ENCODE measurements at places on chromosomes 3 and 15.

DNA sequence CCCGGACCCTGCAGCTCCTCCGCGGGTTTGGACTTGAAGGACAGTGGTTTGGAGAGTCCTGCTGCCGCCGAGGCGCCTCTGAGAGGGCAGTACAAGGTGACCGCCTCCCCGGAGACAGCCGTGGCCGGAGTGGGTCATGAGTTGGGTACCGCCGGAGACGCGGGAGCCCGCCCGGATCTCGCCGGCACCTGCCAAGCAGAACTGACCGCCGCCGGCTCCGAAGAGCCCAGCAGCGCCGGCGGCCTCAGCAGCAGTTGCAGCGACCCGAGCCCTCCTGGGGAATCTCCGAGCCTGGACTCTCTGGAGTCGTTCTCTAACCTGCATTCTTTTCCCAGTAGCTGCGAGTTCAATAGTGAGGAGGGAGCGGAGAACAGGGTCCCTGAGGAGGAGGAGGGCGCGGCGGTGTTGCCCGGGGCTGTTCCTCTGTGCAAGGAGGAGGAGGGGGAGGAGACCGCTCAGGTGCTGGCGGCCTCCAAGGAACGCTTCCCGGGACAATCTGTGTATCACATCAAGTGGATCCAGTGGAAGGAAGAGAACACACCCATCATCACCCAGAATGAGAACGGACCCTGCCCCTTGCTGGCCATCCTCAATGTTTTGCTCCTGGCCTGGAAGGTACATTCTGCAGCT is 634 bp downstream of the MINDY2 start:
- no peak for DNase-seq

GRCh38 chr15:98758224-98758623 is 109.9 kb downstream of the IGF1R start:
- no peak for DNase-seq

- no peak for DNase-seq
Measured at GRCh38 chr15:58441376-58442070, 9.7 kb downstream of the LIPC start.

GRCh38 chr3:115052906-115053305 is 94.2 kb downstream of the ZBTB20 start:
- DNase-seq: no peak

DNA sequence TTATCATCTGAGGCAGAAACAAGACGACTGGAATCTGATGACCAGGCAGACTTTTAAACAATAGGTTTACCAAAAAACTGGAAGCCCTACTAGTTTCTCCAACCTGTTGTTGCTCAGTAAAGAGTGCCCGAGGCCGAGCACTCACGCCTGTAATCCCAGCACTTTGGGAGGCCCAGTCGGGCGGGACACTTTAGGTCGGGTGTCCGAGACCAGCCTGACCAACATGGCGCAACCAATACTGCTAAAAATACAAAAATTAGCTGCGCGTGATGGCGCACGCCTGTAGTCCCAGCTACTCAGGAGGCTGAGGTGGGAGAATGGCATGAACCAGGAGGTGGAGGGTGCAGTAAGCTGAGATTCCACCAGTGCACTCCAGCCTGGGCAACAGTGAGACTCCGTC is 1.1 kb upstream of the WDR5B start:
- DNase-seq: no peak

- DNase-seq: no peak
Measured at GRCh38 chr3:127006781-127007436, 24.0 kb downstream of the PLXNA1 start.

GRCh38 chr3:49359623-49360022 is 1.5 kb upstream of the GPX1 start:
- DNase-seq: no peak

- DNase-seq: no peak
Measured at GRCh38 chr3:134143828-134144401, 106.7 kb downstream of the RYK start.

- no peak for DNase-seq
Measured at GRCh38 chr3:134904776-134905646, 110.0 kb downstream of the EPHB1 start.

DNA sequence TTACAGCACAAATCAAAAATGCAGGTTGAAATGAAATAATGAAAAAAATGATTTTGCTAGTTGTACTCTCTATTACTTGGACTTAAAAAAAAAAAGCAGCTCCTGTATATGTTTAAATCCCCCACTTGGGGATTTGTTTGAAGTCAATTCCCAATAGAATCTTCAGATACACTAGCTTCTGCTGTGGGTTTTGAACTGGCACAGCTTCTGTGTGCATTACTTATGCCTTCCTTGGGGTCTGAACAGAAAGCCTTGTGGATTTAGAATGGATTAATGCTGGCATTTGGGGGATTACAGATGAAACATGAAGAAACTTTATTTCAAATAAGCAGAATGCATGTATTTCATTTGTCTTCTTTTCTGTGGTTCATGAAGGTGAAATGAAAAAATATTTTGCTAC is 513.2 kb upstream of the TBL1XR1 start:
- no peak for DNase-seq

DNA sequence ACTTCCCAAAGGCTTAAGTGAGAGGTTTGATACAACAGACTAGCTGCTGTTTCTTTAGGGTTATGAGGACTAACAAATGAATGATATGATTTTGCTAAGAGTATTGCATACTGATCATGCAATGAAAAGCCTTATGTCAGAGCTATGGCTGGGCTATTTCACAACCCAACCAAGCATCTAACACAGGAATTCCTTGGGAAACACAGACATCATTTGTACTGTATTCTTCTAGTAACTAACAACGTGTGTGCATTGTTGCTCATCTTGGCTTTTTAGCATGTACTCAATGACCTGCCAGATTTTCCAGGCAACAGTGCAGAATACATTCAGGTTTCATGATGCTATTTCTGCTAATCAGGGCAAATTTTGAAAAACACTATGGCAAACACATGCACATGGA is 19.3 kb downstream of the PDZRN3 start:
- no peak for DNase-seq

DNA sequence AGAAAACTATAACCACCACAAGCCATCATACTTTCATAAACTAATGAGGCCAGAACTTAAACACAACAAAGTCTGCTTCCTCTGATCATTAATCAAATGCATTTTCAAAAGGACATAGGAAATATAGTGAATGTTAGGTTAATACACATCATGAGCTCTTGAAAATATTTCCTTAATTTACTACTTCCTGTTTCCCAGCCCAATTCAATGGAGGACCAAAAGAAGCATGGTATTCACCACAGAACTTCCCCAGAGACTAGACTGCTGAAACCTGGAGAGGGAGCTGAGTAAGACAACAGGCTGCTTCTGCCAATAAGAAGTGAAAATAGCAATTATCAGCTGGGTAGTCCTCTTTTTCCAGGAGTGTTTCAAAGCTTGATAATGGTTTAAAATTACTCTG is 250.3 kb downstream of the ULK4 start:
- DNase-seq: no peak

DNA sequence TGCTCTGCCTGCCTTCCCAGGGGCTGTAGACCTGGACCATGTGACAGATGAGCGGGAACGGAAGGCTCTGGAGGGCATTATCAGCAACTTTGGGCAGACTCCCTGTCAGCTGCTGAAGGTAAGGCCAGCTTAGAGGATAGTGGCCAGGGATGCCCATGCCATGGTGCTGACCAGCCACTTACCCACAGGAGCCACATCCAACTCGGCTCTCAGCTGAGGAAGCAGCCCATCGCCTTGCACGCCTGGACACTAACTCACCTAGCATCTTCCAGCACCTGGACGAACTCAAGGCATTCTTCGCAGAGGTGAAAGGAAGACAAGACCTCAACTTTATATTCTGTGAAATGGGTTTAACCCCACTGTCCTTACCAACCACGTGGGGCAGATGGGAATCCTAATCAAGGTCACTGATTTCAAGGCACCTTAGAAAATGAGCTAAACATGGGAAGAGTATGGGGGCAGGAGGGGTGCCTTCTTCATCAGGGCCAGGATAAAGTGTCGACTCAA is 26.7 kb downstream of the NBEAL2 start:
- DNase-seq: no peak

DNA sequence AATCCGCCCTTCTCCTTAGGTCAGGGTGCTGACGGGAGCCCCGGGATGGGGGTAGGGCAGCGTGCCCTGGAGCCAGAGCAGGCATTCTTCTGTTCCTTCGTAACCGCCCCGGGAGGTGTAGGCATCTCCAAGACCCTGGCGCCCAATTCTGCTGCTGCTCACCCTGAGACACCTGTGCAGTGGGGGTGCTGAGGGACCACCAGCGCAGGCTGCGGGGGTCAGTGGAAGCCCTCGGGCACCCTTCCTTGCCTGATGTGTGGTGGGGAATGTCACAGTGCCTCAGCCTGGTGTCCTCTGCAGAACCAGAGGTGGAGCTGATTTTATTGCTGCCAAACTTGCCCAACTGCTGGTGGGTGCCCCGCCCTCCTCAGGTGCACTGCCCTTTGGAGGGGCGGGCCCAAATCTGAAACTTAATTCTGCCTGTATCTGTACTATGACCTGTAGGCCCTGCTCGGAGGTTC is 7.3 kb downstream of the CSK start:
- no peak for DNase-seq

DNA sequence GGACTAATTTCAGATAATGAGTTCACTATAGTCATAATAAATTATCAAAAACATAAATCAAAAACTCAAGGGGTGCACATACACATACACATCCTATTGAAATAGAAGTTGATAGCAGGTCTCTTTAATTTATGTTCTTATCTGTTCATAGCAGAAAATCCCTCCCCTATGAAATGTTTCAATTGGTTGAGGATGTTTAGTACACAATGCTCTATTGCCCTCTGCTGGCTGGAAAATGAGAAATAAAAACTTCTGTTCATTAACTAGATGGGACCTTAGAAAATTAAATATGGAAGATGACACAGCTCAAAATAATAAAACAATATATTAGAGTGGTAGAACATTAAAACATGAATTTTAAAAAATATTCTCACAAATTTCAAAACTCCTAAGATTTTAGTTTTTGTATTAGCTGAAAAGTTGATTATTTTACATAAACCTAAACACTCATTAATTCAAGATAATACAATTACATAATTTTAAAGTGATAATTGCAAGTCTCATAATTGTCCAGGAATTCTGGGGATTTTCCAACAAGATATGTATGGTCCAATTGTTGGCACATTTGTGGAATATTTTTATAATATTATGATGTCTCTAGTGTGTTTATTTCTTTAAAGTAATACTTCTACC is 735.0 kb downstream of the ROBO1 start:
- no peak for DNase-seq

DNA sequence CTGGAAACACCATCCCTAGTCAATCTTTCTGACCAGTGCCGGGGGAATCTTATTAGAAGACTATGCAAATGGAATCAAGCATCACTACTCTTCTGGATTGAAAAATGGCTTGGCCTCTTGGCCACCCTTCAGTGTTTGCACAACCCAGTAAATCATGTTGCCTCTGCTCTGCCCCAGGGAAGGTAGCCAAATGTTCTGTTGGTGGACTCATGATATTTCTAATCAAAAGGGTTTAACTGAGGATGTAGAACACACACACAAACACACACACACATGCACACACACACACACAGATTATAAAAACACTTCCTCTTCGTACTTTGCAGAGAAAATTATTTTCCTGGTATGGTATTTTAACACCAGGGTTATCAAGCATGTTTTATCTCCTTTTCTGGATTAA is 7.9 kb downstream of the RBP2 start:
- DNase-seq: no peak

DNA sequence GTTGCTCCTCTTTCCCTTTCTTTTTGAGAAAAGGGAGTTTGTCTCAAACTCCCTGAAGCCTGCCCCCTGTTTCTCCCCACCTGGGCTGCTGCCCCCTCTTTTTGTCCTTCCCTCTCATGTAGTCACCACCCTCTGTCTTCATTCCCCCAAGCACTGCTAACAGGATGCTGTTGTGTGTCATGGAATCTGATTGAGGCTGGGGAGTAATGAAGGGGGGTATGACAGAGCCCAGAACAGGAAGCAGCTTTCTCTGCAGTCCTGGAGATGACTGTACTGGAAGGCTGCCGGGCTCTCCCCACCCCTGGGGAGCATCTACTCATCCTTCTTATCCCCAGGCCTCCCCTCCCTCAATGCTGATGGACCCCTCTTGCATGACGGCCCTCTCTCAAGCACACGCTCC is 181.6 kb downstream of the ABHD5 start:
- DNase-seq: no peak

DNA sequence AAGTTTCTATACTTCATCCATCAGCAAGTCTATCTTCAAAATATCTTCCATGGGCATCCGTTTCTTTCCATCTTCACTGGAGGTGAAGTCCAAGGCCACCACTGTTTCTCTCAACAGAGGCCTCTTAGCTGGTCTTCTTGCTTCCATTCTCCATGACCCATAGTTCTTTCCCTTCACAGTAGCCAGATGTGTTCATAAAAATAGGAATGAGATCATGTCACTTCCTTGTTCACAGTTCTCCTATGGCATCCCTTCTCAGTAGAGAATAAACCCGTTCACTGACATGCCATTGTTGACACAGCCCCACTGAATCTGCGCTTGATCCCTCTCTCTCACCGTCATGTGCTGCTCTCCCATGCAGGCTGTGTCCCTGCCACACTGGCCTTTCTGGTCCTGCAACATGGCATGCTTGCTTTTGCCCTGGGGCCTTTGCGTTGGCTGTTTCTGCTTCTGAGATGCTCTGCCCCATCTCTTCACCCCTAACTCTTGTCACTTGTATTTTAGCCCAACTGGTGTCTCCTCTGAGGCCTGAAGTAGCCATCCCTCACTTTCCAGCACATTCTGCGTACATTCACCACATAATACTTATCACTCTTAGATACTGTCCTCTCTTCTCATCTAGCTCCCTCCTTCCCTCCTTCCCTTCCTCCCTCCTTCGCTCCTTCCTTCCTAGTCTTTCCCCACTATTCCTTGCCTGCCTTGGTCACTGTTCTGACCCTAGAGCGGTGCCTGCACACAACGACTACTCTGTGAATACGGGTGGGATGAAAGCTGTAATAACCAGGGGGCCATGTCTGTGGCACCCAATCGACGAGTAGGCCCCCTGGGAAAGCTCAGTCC is 42.0 kb downstream of the STARD5 start:
- DNase-seq: no peak
